ENCODE measurements at places on chromosomes 11 and 22. TPM values are rescaled to one million over a fixed set of nuclear protein-coding genes. Genes with fewer than 3 reads are reported as not detected.

The XKR3 gene
- not detected for total RNA-seq

The RASL10A gene
- total RNA-seq: not detected

The GRM5 gene
- not detected for total RNA-seq

The GRAP2 gene
- 28.4 TPM for total RNA-seq

DNA sequence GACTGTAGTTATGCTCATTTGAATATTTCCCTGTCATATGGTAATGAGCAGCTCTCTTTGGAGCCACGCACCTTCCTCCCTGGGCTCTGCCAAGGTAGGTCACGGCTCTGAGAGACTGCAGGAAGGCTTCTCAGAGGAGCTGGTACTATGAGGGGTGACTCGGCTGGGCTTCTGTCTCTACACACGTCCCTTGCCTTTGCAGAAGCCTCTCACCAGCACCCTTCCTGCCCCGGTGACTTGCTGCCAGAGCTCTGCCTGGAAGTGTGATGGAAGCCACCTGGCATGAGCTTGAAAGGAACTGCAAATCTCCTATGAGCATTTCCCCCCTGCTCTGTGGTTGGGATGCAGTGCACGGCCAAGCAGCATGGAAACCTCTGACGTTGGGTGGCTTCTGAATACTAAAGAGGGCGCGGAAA lies 74.2 kb downstream of the KIRREL3 start:
- no peak overlapping the region for H3K27ac ChIP-seq
- no peaks in the 10 kb centered on the region for H3K27me3 ChIP-seq
- DNase-seq: no peak
- H3K4me1 ChIP-seq: no peaks in the 10 kb centered on the region
- no peaks in the 10 kb centered on the region for H3K36me3 ChIP-seq

- no peaks in the 10 kb centered on the region for H3K27me3 ChIP-seq
- no peaks in the 10 kb centered on the region for H3K36me3 ChIP-seq
- no peak for DNase-seq
- H3K4me1 ChIP-seq: no peaks in the 10 kb centered on the region
These were observed 27.5 kb upstream of the FTH1 start for GRCh38 chr11:61994981-61995380.

DNA sequence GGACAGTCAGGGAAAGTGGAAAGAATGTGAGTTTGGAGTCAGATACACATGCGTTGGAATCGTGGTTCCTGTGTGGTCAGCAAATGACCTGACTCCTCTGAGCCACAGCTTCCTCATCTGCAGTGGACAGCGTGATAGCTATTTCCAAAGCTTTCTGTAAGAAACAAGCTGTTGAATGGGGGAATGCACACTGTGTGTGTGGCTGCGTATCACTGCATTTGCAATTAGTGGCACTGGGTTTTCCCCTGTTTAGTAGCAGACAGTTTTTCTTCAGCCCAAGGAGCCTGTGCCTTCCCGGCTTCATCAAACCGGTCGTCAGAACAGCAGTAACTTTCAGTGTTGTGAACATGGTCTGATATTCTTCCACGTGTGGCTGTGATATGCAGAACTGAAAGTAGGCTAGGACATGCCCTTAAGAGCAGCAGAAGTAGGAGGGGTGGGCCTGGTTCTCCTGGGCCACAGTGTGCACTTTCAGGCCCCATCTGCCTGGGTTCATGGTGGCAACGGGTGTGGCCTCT lies 121.5 kb downstream of the RRAS2 start:
- H3K4me3 ChIP-seq: no peak overlapping the region
- H3K4me1 ChIP-seq: no peaks in the 10 kb centered on the region
- H3K27me3 ChIP-seq: no peaks in the 10 kb centered on the region

GRCh38 chr11:36019005-36019596 lies 75.2 kb downstream of the LDLRAD3 start:
- H3K27me3 ChIP-seq: no peaks in the 10 kb centered on the region
- H3K4me3 ChIP-seq: no peak overlapping the region

- H3K4me3 ChIP-seq: no peak overlapping the region
- peaks cover 51% of the 10 kb centered on the region for H3K4me1 ChIP-seq
- H3K27me3 ChIP-seq: no peaks in the 10 kb centered on the region
- DNase-seq: peak; percentile 38
These were observed 135.5 kb downstream of the ETS1 start for GRCh38 chr11:128451652-128452470.

DNA sequence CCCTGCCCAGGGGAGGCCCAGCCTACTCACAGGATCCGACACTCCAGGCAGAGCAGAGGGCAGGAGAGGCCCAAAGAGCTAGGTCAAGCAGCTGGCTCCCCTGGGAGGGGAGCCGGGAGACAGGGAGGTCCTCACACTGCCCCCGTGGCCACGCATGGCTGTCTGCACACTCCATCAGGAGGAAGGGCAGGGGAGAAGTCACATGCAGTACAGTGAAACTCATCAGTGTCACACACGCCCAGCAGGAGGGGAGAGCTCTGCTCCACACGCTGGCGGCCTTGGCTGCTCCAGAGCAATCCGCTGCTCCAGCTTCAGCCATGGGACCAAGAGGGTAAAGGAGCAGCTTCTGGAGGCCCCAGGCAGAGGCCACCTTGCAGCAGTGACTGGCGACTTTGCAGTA lies 14.3 kb downstream of the TCIRG1 start:
- H3K4me3 ChIP-seq: no peak overlapping the region
- DNase-seq: no peak
- H3K4me1 ChIP-seq: no peaks in the 10 kb centered on the region
- H3K36me3 ChIP-seq: no peaks in the 10 kb centered on the region
- H3K27me3 ChIP-seq: no peaks in the 10 kb centered on the region
- no peak overlapping the region for H3K27ac ChIP-seq

DNA sequence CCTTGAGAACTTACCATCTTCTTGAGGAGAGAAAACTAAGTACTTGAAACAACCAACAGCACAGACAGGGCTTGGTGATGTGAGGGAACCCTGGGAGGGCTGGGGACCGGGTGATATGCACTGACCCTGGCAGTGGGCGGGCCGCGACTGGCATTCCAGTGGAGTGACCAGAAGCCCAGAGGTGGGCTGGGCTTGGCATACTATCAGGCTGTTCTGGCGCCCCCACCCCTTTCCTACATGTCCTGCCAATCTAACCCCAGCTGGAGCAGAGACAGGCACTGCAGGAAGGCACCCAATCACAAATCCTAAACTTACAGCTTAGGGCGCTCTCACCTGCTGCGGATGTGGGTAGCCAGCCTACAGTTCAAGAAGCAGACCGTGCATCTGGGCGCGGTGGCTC lies 54.0 kb upstream of the GCAT start:
- H3K27ac ChIP-seq: peak overlapping the region; percentile 97
- H3K36me3 ChIP-seq: peaks cover 40% of the 10 kb centered on the region
- no peak overlapping the region for H3K4me3 ChIP-seq
- peaks cover 43% of the 10 kb centered on the region for H3K4me1 ChIP-seq
- no peaks in the 10 kb centered on the region for H3K27me3 ChIP-seq
- no peak for DNase-seq

GRCh38 chr22:33780531-33781136 lies 139.6 kb downstream of the LARGE1 start:
- H3K27me3 ChIP-seq: no peaks in the 10 kb centered on the region
- H3K4me1 ChIP-seq: peaks cover 5% of the 10 kb centered on the region
- no peak overlapping the region for H3K27ac ChIP-seq
- DNase-seq: no peak
- H3K4me3 ChIP-seq: no peak overlapping the region

DNA sequence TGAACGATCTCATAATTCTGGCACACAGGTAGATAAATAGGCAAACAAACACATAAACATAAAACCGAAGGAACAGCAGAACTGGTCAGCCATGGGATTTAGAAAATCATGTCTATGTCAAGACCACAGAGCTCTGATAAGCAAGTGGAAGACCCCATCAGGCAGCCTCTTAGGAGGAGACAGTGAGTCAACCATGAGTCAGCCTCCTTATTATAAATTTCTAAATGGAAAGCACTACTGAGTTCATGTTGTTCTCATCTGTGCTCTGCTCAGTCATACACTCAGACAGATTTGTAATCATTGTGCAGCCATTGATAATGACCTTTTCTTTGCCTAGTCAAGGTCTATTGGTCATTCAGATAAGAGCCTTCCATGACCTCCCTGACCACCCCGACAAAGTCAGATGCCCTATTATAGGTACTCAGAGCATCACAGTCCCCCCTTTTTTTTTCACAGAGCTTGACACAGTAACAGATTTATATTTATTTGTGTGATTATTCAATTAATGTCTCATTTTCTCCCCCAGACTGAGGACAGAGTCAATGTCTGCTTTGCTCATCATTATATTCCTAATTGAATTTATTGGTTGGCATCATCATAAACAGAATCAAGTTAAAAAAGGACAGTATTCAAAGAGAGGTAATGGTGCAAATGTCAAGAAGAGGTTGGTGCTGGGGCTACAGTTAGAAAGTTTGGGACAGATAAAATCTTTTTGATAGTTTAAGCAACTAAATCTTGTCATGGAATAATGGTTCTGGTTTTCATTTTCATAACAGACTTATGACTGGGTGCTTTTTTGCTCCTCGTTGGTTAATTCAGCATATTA lies 579.7 kb upstream of the CCDC90B start:
- no peaks in the 10 kb centered on the region for H3K4me1 ChIP-seq
- no peak overlapping the region for H3K27ac ChIP-seq
- H3K27me3 ChIP-seq: no peaks in the 10 kb centered on the region

- DNase-seq: peak; percentile 17
- H3K36me3 ChIP-seq: no peaks in the 10 kb centered on the region
- no peaks in the 10 kb centered on the region for H3K27me3 ChIP-seq
- H3K27ac ChIP-seq: peak overlapping the region; percentile 80
- H3K4me3 ChIP-seq: no peak overlapping the region
These were observed 48.1 kb upstream of the SHISAL1 start for GRCh38 chr22:44360668-44361381.

- no peaks in the 10 kb centered on the region for H3K27me3 ChIP-seq
- DNase-seq: no peak
- H3K4me1 ChIP-seq: peaks cover 16% of the 10 kb centered on the region
These were observed 782 bp upstream of the TTC12 start for GRCh38 chr11:113313601-113314000.
